ENCODE measurements at places on chromosomes 4 and X.

GRCh38 chr4:140427106-140427918 is at the start of gene CLGN:
TSS of gene CLGN (minus strand) at chr4:140427648. CDS start at chr4:140413078, 14,570 bp downstream.
- peak; percentile 47 for DNase-seq

DNA sequence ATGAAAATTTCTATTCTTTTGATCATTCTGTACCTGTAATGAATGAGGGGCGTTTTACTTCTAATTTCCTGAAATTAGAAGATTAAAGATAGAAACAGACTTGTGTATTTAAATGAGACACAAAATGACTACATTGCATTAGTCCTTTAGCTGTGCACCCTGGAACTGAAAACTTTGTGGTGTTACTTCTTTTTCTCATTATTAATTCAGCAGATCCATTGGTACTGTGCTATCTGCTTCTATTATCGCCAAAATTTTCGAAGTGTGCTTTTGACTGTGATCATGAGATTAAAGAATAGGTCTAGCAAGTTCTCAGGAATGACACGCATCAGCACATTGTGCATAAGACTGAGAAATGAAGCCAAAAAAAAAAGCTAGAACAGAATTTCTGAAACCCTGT is 1938.9 kb upstream of the TENM3 start:
- DNase-seq = no peak

DNA sequence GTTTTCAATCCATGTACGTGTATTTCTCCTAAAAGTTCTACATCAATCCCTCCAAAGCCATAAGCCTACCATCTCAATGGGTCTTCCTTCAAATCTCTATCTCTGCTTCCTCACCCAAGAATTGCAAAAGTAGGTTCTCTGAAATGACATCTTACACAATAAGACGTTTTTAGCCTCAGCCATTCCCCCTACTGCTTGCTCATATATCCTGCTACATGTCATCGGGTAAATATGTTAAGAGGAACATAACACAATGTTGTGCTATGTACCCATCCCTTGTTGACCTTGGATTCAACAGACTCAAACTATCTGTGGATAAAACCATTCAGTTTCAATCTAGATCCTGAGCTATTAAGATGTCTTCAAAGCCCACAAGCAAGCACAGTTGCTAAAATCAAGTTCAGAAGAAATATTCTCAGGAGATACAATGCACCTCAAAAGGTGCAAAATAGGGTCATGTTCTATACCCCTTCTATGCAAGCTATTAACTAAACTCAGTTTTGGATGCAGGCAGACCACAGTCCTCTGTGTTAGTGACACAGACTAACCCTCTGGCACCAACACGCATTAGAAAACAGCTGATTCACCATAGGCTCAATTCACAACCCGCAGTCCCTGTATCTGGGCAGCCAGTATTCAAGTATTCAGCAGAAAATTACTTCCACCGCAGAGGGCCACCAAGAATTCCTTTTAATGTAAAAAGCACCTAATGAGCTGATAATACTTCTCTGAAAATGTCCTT is 56.8 kb downstream of the CD99L2 start:
- DNase-seq = no peak

DNA sequence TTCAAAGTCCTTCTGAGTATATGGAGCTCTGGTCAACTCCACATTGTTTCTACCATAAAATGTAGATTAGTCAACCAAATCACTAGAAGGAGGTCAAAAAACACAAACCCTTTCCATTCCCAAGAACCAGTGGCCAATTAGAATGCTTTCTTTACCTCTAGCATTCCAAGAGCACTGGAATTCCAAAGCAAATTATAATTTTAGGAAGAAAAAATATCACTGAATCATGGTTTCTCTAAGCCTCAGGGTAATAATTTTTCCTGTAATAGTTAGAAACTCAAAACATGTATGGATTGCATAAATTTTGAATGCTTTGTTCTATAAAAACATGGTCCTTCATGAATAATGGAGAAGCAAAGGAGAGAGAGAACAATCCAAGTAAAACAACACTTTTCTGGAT is 39.5 kb downstream of the LEF1 start:
- DNase-seq = no peak

DNA sequence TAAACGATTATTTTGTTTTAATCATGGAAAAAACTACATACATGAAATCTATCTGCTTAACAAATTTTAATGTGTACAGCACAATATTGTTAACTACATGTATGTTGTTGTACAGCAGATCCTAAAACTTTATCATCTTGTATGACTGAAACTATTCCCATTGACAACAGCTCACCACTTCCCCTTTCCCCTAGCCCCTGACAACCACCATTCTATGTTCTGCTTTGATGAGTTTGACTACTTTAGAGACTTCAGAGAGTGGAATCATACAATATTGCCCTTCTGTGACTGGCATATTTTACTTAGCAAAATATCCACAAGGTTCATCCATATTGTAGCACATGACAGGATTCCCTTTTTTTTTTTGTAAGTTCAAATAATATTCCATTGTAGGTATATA is 185.9 kb downstream of the CFAP299 start:
- DNase-seq = no peak

- no peak for DNase-seq
Observed at GRCh38 chr4:2059726-2060602, 837 bp downstream of the NAT8L start.

DNA sequence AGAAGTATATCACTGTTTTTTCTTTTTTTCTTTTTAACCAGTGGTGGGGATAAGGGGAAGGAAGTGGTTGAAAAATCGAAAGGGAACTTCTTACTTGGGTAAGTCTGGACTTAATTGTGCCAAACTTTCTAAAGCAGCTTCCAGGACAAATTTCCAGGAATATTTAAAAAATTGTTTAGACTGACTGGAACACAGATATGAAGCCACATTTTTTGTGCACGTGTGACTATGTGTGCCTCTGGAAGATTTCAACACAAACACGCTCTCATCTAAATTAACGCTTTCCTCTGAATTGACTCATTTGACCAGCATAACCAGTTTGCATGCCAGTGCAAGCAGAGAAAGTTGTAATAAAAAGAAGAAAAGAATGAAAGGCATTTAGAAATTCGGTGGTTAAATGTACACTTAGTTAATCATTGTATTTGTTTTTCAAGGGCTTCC is 18.8 kb upstream of the YTHDC1 start:
- DNase-seq = no peak

- no peak for DNase-seq
Observed at GRCh38 chr4:143658336-143658735, 42.1 kb downstream of the FREM3 start.

- no peak for DNase-seq
Observed at GRCh38 chr4:76955182-76955581, 5.6 kb downstream of the SEPTIN11 start.

GRCh38 chr4:85457752-85458467 is 17.0 kb upstream of the ARHGAP24 start:
- no peak for DNase-seq

DNA sequence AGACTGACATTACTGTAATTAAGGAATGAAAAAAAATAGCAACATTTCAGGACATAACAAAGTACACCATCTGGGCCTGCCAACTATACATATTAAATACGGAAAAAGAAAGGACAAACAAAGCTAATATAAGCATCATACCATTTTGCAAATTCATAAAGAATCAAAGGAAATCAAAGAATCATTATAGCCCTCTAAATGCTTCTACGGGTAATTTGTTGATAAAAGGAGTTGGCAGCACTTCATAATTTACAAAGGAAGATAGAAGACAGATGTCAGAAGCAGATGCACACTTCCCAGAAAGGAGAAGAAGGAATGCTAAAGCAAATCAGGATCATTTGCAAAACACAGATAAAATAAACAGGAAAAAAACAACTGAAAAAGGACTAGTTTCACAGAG is 1757.3 kb downstream of the PCDH7 start:
- DNase-seq = no peak

DNA sequence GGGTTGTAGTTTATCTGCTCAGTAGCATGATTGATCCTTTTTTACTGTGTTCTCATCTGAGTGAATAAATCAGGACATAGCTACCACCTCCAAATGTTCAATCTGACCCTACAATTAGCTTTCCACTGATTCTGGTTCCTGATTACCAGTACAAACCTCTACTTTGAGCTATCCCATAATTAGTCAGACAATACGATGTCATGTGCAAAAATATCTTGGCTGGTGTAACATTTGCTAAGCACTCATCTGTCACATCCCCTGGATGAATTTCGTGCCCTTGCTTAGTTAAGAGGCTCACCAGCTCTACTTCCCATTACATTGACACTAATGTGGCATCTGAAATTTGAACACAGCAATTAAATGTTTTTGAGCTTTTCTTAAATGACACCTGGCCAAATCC is 1101.0 kb upstream of the PCDH7 start:
- no peak for DNase-seq

DNA sequence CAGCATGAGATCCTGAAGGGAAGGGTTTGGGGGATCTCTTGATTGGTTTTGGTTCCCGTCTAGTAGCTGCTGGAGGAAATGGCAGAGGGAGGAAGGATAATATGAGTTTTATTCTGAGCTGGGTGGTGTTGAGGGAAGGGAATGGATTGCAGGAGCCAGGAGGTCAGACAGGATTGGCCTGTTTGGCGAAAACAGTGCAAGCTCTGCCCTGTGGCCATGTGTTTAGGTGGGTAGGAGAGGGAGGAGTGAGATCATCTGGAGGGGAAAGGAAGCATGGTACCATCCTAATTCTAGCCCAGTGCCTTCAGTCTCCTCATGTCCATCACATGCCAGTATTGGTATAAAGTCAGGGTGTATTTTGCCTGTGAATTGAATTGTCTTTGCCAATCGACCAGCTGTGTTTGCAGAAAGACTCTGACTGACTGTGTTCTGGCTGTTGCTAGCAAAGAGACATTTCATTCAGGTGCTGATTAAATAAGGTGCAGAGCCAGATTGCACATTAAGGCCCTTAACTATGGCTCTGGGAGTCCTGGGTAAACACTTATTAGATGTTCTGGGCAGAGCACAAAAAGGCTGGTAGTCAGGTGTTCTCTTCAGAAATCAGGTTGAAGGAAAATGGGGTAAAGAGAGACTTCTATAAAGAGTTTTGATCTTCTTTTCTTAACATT is 10.0 kb downstream of the TMEM164 start:
- DNase-seq = no peak

DNA sequence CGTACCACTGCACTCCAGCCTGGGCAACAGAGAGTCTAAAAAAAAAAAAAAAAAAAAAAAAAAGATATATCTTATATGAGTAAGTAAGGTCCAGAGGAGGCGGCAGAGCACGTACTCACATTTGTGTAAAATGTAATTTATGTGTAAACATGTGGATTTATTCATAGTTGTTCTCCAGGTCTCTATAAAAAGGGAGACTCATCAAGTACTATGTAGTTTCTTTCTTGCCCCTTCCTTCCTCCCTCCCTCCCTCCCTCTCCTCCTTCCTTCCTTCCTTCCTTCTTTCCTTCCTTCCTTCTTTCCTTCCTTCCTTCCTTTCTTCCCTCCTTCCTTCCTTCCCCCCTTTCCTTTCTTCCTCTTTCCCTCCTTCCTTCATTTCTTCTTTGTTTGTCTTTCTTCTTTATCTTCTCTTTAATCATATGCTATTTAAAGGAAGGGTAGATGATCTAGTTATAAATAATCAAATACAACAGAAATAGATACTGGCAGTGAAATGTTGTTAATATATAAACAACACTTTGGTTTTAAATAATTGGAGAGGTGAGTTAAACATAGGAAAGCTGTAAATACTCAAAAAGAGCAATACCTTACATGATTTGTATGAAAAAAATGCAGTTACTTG is 344.8 kb downstream of the ANK2 start:
- no peak for DNase-seq

GRCh38 chr4:109003964-109004363 is 241.1 kb upstream of the ETNPPL start:
- no peak for DNase-seq

GRCh38 chr4:74317616-74318246 is 9.5 kb downstream of the EPGN start:
- DNase-seq = no peak

GRCh38 chr4:134215620-134216344 is 14.2 kb upstream of the PABPC4L start:
- DNase-seq = no peak

DNA sequence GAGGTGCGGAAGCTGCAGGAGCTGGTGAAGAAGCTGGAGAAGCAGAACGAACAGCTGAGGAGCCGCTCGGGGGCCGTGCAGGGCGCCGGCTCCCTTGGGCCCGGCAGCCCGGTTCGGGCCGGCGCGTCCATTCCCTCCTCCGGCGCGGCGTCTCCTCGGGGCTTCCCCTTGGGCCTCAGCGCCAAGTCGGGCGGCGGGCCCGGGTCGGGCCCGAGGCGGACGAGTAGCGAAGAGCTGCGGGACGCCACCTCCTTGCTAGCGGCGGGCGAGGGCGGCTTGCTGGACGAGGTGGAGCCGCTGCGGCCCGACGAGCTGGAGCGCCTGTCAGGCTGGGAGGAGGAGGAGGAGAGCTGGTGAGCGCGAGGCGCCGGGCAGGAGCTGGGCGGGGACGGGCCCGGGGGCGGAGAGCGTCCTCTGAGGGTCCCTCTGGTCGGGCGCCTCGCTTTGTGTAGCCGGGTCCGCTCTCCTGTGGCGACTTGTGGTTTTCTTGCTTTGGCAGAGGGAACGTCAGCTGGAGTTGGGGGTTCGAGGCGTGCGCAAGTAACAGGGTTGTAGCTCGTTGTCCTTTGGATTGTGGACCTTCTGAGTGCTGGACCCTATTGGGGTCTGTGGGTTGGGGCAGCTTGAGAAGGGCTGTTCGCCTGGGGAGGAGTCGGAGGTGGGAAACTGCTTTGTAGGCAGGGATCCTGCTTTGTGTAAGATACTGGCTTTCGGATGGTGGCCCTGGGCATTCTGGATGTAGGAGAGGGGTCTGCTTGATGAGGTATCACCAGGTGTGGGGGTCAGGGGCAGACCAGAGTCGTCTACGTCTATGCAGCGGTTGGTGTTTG is 662 bp downstream of the SLAIN2 start:
- peak; percentile 63 for DNase-seq

DNA sequence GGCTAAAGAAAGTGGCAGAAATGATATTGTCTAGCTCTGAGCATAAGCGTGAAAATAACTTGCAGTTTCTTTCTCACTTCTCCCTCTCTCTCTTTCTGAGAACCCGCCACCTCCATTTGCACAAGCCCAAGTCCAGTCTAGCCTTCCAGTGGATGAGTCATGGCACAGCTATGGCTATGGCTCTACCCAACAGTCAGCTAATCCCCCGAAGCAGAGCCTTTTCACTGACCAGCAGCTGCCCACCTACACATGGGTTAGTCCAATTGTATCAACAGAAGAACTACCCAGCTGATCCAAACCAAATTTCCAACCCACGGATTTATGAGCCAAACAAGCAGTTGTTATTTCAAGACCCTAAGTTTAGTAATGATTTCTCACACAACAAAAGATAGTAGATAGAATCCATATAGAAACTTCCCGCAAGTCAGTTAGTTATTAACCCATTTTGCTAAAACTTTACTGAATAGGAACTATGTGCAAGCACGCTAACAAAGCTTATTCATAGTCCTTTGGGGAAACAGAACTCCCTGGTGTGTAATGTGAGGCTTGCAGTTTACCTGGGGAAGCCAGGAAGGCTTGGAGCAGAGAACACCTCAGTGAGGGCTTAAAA is 282.3 kb downstream of the INPP4B start:
- DNase-seq = no peak

- DNase-seq = no peak
Observed at GRCh38 chr4:156946516-156947424, 24.8 kb downstream of the PDGFC start.

- DNase-seq = no peak
Observed at GRCh38 chr4:48067536-48067935, 51.0 kb downstream of the NIPAL1 start.

Measured in activated CD4-positive, CD25-positive, alpha-beta regulatory T cell treated with anti-CD3 and anti-CD28 coated beads, Interleukin-2, amount 50 U/mL, for 72 hours (primary cell).